Esophagus squamous epithelium (tissue), 5 donors: ENCODE measurements at places on chromosomes 5 and 9.

DNA sequence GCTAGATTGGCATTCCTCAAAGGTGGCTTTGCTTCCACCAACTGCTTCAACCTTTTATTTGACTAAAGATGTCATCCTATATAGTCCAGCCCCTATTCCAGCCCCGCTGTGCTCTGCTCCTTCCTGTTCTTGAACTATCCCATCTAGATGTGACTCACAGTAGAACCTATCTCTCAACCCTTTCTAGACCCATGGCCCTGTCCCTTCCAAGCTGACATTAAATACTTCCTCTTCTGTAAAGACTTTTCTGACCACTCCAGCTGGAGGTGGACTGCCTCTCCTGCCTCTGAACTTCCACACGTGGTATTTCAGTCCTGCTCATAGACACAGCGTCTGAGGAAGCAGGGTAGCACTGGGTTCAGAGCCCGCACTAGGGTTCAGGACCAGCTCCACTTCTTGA is 32.4 kb downstream of the OSTF1 start:
- no peaks in the 10 kb centered on the region for H3K27me3 ChIP-seq
- peaks cover 23% of the 10 kb centered on the region for H3K4me1 ChIP-seq
- peaks cover 10% of the 10 kb centered on the region for H3K36me3 ChIP-seq
- H3K27ac ChIP-seq = no peak overlapping the region

DNA sequence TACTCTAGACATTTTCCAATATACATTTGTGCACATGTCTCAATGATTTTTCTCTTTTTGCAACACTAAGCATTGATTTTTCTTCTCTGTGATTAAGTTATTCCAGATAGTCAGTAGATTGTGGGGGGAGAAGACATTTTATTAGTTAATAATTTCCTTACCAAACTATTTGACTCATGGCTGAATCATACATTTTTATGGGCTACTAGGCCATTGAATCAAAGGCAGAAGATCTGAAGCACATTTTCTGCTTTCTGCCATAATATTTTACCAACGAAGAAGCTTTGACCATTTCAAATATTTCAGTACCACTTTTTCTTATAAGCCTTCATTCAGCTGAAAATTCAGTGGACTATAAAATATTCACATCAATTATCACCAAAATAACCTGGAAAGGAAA is 175.6 kb downstream of the IRX2 start:
- H3K4me3 ChIP-seq = no peak overlapping the region
- DNase-seq = no peak
- no peaks in the 10 kb centered on the region for H3K4me1 ChIP-seq
- H3K27ac ChIP-seq = no peak overlapping the region
- H3K27me3 ChIP-seq = no peaks in the 10 kb centered on the region
- H3K36me3 ChIP-seq = no peaks in the 10 kb centered on the region

- no peaks in the 10 kb centered on the region for H3K27me3 ChIP-seq
- H3K27ac ChIP-seq = no peak overlapping the region
- H3K36me3 ChIP-seq = no peaks in the 10 kb centered on the region
- no peak overlapping the region for H3K4me3 ChIP-seq
These were observed 65.5 kb downstream of the GNG10 start for GRCh38 chr9:111726949-111727348.

- no peak for DNase-seq
- peaks cover 76% of the 10 kb centered on the region for H3K36me3 ChIP-seq
- H3K27me3 ChIP-seq = no peaks in the 10 kb centered on the region
- no peak overlapping the region for H3K27ac ChIP-seq
- H3K4me3 ChIP-seq = no peak overlapping the region
These were observed 45.5 kb downstream of the IARS1 start for GRCh38 chr9:92247981-92248380.

GRCh38 chr5:132142459-132142858 is 68.9 kb downstream of the CSF2 start:
- no peaks in the 10 kb centered on the region for H3K4me1 ChIP-seq
- no peak overlapping the region for H3K4me3 ChIP-seq
- no peaks in the 10 kb centered on the region for H3K36me3 ChIP-seq
- no peak overlapping the region for H3K27ac ChIP-seq
- no peaks in the 10 kb centered on the region for H3K27me3 ChIP-seq
- DNase-seq = no peak

DNA sequence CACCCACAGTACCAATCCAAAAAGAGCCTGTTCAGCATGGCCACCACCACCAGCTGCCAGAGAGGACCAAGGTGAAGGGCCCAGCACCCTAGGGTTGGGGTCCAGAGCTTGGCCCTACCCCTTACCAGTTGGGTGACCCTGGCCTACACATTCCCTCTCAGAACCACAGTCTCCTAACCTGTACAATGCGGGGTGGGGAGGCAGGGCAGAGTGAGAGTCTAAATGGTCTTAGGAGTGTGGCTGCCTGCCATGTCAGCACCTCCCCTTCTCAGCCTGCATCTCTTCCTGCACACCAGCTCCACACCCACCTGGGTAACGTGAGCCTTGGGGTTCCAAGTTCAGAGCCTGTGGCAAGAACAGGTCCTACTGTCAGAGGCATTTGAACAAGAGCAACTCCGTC is 92.2 kb downstream of the C5orf15 start:
- no peak overlapping the region for H3K27ac ChIP-seq
- H3K27me3 ChIP-seq = no peaks in the 10 kb centered on the region
- no peak overlapping the region for H3K4me3 ChIP-seq
- DNase-seq = no peak
- no peaks in the 10 kb centered on the region for H3K36me3 ChIP-seq

DNA sequence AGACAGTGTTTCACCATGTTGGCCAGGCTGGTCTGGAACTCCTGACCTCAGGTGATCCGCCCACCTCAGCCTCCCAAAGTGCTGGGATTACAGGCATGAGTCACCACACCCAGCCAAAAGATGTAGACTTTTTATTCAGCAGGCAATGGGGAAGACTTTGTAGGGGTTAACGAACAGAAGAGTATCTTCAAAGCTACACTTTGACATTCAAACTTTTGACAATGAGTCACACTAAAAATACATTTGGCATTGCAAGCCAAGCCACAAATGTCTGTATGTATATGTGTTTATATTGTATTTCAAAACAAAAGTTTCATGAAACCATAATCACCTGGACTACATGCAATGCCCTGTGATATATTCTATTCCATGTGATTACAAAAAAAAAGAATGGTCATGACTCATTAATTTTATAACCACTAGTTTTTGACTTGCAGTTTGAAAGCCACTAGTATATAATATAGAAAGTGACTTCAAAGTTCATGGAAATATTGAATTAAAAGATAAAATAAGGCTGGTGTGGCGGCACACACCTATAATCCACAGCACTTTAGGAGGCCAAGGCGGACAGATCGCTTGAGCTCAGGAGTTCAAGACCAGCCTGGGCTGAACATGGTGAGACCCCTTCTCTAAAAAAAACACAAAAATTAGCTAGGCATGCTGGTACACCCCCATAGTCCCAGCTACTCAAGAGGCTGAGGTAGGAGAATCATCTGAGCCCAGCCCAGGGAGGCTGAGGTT is 8.3 kb downstream of the DIMT1 start:
- H3K4me1 ChIP-seq = peaks cover under 1% of the 10 kb centered on the region
- H3K27ac ChIP-seq = no peak overlapping the region
- no peaks in the 10 kb centered on the region for H3K27me3 ChIP-seq
- peaks cover 100% of the 10 kb centered on the region for H3K36me3 ChIP-seq

GRCh38 chr5:159163027-159163700 is 46.2 kb downstream of the RNF145 start:
- no peak overlapping the region for H3K27ac ChIP-seq
- H3K4me3 ChIP-seq = no peak overlapping the region
- no peak for DNase-seq
- no peaks in the 10 kb centered on the region for H3K27me3 ChIP-seq

GRCh38 chr9:6055216-6055615 is 39.8 kb upstream of the RANBP6 start:
- H3K27ac ChIP-seq = no peak overlapping the region
- no peak for DNase-seq
- H3K36me3 ChIP-seq = no peaks in the 10 kb centered on the region
- H3K4me1 ChIP-seq = no peaks in the 10 kb centered on the region

DNA sequence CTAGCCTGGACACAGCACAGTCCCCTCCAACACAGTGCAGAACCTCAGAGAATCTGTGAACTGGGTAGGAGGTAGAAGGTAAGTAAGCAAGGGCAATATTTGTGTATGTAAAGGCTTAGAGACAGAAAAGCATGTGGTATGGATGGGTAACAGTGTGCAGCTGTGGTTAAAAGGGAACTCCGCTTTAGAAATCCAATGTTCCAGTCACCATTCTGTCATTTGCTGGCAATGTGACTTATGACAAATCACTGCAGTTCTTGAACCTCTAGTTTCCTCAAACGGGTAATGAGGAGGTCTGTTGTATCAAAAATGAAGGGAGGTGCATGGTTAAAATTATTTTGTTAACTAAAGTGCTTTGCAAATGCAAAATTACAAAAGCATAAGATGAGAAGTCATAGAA is 125.5 kb upstream of the IFNE start:
- no peaks in the 10 kb centered on the region for H3K36me3 ChIP-seq
- no peaks in the 10 kb centered on the region for H3K27me3 ChIP-seq
- DNase-seq = no peak
- no peak overlapping the region for H3K4me3 ChIP-seq
- H3K27ac ChIP-seq = no peak overlapping the region
